Stimulated activated CD4-positive, alpha-beta T cell treated with anti-CD3 and anti-CD28 coated beads, Interleukin-4, amount 100 ng/mL, for 1 hour (primary cell): ENCODE measurements at places on chromosomes 7 and 10.
A peak's percentile ranks its signal among the peaks of the same experiment; 100 is the strongest.

DNA sequence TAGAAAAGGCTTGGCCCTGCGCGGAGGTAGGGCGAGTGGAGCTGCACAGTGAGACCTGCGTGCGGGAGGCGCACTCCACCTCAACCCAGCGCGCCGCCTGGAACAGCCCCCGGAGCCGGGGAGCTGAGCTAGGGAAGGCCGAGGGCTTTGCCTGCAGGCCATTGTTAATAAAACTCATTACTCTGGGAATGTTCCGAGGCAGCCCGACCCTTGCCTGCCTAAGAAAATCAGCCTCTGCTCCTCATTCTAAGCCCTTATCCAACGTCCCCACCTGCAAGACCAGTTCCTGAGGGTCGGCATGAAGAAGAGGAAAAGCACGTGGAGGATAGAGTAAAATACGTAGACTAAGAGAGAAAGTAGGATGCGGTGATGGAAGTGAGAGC, 55.3 kb downstream of the C7orf25 start:
- no peak for DNase-seq

DNA sequence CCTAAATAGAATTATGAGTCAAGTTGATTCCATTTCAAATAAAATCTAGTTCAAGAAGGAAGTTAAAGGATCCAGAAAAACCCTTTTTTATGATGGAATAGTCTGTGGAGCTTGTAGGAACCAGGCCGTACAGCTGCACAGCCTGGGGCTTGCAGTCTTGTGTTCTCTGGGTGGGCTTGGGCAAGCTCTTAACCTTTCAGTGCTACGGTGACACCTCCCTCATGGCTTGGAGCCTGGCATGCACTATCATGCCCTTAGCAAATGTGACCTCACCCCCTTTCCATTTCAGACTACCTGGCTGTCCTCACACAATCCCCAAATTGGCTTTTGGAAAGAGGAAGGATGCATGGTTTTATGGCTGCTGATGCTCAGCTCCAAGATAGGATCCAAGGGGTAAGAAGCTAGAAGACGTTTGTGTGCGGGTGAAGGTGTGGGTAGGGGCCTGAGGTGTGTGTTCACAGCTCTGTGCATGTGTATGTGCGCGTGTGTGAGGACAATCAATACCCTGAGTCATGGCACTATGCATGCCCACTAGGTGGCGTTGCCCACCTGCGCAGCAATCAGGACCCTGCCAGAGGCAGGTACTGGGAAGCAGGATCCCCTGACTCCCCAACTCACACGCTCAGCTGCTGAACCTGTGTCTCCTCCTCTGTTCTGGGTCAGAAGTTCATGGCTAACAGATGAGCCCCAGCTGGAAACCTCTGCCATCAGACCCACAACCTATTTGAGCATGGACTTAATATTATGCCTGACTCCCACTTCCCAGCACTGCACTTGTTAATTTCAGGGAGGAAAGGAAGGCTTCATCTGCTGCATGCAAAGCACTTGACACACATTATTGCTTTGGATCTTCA, 113.4 kb downstream of the PTPN20 start:
- DNase-seq, result peak; percentile 70

DNA sequence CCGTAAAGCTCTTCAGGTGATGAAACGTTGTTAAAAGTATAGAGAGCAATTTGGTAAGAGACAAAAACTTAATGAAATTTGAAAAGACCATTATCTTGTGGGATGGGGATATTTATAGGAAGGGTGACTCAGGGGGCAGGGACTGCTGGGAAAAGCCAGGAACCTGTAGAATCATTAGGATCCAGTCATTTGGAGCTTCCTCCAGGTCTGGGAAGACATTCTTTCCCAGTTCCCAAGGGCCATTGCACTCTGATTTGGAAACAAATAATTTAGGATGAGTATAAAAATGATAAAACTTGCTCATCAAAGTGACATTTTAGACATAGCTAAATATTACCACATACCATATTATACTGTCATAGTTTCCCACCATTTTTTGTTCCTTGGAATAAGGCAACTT, 143.9 kb downstream of the PFKFB3 start:
- no peak for DNase-seq

DNA sequence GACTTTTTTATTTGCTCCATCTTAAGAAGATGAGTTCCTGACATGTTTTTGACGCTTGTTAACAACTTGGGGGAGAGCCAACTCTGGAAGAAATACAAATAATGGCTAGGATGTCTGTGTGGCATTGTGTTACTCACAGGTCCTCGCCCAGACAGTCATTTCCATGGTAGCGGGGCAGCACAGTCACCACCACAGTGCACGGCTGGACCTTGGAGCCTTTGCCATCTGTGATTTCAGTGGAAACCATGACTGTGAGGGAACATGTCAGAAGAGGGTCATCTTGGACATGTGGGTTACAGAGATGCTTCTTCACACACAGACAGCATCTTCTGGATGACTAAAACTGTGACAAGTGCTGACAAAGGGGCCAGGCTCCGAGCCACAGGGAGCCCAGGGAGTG, 74.5 kb downstream of the PKD1L1 start:
- DNase-seq, result no peak

DNA sequence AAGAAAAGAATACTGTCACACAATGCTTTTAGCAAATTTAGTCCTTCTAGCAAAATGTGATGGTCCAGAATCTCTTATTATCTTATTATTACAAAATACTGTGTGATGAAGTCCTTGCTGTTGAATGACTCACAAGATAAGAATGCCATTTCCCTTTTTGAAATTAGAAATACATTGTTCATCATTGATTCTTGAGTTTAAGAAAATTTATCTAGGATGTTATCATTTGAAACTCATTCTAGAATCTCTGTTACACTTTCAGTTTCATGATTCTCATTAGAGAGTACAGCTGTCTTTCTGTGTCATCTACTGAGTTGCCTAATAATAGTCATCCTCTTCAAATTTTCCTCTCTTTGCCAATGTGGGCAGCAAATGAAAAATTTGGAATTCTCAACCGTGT, 9.6 kb downstream of the ZKSCAN5 start:
- no peak for DNase-seq

- DNase-seq, result no peak
Observed at GRCh38 chr10:48940372-48940771, 732 bp upstream of the LRRC18 start.

DNA sequence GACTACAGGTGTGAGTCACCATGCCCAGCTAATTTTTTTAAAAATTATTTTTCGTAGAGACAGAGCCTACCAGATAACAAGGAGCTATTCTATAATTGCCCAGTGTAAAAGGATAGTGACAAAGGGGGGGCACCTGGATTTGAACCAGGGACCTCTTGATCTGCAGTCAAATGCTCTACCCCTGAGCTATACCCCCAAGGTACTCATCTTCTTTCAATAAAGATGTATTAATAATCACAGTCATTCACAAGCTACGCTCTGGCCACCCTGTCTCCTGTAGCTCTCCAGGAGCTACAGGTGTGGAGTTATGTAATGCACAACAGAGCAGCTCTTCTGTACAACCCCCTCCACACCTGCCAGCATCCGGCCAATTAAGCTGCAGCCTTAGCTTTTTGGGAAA, 83.5 kb downstream of the ZNF777 start:
- DNase-seq, result no peak
